ENCODE measurements at places on chromosomes 16 and 17. TPM values are rescaled to one million over a fixed set of nuclear protein-coding genes. Genes with fewer than 3 reads are reported as not detected.

GRCh38 chr17:65523853-65524664 lies 37.4 kb downstream of the AXIN2 start:
- no peak for DNase-seq

DNA sequence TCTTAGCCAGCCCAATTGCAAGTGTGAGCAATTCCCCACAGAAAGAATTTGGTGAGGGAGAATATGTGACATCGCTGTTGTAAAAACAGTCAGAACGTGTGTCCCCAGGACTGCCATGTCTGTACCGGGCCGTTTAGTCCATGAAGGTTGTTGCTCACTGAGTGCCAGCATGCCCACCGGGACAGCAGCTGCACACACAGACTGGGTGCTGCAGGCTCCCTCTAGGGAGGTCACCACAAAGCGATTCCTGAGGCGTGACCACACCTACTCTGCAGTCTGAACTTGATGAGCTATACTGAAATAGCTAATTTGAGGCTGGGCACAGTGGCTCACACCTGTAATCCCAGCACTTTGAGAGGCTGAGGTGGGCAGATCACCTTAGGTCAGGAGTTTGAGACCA lies 44.1 kb upstream of the ADORA2B start:
- no peak for DNase-seq

DNA sequence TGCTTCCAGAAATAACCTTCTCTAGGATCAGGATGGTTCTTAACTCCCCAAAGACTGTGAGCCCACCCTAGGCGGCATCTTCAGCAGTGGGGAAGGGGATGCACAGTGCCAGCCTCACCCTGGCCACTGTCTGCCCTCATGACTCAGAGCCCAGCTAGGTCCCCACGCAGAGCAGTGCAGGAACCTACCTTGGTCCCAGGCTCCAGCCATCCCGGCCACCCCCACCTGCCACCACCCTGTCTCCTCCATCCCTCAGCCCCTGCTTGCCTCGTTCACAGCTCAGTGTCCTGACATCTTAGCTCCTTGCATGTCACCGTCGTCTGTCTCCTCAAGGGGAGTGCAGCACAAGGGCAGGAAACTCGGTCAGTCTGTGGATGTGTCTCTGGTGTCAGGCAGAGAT lies 16.1 kb upstream of the KRTAP17-1 start:
- DNase-seq = no peak

DNA sequence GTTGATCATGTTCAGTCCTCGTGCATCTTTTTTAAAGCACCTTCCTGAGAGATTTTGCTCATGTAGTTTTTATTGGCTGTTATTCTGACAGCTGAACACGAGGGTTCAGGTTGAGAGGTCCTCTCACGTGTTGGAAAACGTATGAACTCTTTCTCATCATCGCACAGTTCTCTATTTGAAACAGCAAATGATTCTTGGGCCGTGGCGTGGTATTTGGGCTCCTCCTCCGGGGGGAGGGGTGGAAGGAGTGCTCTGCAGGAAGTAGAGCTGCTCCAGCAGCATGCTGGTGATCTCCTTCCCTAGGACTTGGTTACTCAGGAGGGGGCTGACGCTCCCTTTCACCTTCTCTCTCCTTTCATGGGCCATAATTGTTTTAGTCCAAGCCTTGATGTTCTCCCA lies 70.4 kb downstream of the KSR1 start:
- DNase-seq = no peak

DNA sequence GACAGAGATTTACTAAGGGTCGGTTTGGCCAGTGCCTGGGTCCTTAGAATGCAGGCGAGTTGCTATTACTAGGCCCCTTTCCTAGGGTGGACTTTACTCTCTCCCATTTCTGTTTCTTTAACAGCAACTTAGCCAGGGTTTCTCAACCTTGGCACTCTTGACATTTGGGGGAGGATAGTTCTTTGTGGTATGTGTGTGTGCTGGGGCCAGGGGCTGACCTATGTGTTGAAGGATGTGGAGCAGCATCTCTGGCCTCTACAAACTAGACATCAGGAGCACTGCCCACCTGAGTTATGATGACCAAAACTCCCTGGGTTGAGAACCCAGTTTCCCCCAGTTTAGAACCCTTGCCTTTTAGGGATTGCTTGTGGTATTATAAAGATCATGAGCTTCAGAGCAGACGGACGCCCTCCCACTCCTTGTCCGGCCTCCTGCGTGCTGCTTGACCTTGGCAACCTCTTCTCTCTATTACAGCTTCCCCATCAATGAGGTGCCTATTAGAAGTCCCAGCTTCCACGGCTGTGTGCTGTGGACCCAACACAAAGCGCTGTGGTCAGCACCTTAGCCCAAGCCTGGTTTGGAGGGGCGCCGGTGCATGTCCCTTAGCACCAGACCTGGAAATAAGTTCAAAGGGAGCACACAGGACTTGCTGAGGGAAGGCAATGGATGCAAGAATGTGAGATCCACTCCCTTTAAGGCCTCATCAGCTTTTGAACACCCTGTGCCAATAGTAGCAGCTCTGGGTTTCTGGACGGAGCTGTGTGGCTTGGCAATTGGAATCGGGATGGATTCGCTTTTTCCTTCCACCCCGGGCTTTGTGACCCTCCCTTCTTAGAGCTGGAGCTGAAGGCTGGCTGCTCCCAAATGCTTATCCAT lies 239.2 kb upstream of the MAF start:
- DNase-seq = no peak

DNA sequence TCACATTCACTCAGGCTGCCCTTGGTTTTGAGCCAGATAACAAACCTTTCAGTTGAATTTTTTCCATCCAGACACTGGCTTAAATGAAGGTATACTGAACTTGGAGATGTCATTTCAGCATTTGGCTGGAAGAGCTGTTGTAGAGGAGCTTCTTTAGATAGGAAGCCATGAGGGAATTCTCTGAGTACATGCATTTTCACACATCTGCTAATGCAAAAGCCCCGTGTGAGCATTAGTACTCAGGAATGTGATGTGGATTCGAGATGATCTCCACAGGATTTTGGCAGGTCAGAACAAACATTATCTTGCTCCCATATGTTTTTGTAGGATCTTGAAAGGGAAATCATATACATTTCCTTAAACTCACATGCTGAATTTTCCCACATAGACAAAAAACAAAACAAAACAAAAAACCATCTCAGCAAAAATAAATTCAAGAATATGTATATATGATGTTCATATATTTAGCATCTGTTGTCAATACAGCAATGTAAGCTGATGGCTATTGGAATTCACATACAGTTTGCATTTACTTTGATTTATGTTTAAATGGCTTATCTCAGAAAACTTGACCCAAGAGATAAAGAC lies 277.2 kb upstream of the TBX2 start:
- no peak for DNase-seq

GRCh38 chr17:30920683-30921543 lies 832 bp upstream of the ADAP2 start:
- DNase-seq = no peak

GRCh38 chr16:87721622-87722585 lies 43.9 kb downstream of the KLHDC4 start:
- DNase-seq = no peak

GRCh38 chr16:89038221-89038721 lies 55.4 kb upstream of the ACSF3 start:
- DNase-seq = no peak

- no peak for DNase-seq
Measured at GRCh38 chr17:31825961-31826691, 32.9 kb downstream of the COPRS start.

DNA sequence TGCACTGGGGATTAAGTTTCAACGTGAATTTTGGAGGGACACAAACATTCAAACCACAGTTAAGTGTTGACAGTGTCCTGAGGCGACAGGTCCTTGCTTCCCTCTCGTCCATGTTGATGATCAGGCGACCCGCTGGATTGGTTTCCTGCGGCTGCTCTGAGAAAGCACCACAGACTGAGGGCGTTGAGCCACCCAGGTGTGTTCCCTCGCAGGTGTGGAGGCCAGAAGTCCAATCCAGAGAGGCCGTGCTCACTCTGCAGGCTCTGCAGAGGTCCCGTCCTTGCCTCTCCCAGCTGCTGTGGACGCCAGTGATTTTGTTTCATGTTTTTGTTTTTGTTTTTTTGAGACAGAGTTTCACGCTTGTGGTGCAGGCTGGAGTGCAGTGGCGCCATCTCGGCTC lies 22.4 kb upstream of the CBX2 start:
- no peak for DNase-seq

- no peak for DNase-seq
Measured at GRCh38 chr16:10846213-10846998, 27.8 kb upstream of the TVP23A start.

- no peak for DNase-seq
Measured at GRCh38 chr16:6964679-6965078, 368.0 kb upstream of the RBFOX1 start.

DNA sequence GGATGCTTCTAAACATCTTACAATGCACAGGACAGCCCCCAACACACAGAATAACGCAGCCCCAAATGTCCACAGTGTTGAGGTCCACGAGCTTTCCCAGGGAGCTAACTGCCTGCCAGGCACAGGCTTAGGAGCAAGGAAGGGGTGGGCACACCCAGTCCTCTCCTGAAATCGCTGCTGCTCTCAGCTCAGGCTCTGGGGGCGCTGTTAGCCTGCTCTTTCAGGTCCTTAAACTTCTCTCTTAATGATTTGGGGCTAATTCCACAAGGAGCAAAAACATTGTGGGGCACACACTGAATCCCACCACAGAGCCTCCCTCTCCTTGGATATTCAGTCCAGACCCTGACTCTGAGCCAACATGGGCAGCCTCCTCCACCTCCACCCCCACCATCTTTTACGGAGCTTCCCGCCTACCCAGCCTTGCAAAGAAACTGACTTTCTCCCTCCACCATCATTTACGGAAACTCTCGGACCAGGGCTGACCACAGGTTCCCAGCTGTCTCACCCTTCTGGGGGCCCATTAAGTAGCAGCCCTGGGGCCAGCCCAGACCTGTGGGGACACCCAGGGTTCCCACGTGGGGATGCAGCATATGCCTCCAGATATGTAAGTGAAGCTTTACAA lies 1.1 kb downstream of the CD300H start:
- DNase-seq = no peak

GRCh38 chr16:89484041-89484501 lies 6.3 kb downstream of the ANKRD11 start:
- DNase-seq = no peak

GRCh38 chr17:34793231-34793908 lies 167.9 kb downstream of the CCT6B start:
- DNase-seq = no peak

GRCh38 chr16:85936816-85937215 lies 37.9 kb downstream of the IRF8 start:
- no peak for DNase-seq

DNA sequence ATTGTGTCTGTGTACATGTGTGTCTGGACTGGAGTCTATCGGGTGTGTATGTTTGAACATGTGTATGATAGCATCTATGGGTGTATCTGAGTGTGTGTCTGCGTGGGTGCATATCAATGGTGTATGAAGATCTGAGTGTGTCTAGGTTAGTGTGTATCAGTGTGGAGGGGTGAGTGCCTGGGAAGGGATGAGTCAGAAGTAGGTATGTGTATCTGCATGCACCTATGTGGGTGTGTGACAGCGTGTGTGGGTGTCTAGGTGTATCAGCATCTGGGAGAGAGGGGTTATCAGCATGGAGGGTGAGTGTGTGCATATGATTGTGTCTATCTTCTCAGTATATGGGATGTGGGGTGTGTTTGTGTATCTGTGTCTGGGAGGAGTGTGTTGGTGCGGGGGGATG lies 58.2 kb upstream of the LHX1 start:
- no peak for DNase-seq

GRCh38 chr16:85537795-85538401 lies 75.2 kb upstream of the GSE1 start:
- DNase-seq = no peak

DNA sequence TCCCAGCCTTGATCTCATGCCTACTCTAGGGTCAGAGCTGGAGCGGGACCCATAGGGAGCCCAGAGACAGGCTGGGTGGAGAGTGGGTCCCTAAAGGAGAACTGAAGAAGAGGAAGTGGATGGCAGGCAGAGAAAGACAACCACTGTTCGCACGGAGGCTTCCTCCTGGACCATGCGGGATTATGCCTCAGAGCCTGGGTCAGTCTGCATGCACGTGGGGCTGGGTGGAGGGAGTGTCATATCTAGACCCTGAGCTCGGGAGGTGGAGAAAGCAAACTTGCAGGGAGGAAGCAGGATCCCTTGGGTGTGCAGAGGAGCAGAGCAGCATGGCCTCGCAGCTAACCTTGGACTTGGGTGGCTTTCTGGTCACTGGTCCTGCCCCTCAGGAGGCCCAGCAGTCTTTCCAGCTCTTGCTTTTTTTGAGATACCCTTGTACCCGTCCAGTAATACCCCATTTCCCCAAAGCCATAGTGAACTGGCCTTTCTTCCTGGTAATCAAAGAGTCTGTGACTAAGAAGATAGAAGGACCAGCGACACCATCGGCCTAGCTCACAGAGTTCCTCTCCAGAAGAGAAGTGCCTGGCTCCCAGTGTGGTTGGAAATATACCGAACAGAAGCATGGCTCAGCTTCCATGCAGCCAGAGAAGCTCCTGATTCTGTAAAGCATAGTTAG lies 344.2 kb downstream of the CPPED1 start:
- DNase-seq = no peak

GRCh38 chr17:19346351-19347255 lies 15.9 kb downstream of the B9D1 start:
- no peak for DNase-seq

The C1QL1 gene
- 15.6 TPM for total RNA-seq

The TEX19 gene
- 0.14 TPM for total RNA-seq

The OR3A3 gene
- total RNA-seq = not detected

The PSMB3 gene
- total RNA-seq = 149 TPM

The LGALS9B gene
- total RNA-seq = 0.29 TPM

The ANKRD40CL gene
- not detected for total RNA-seq

The NF1 gene
- 69.9 TPM for total RNA-seq

The MT1G gene
- 4.8 TPM for total RNA-seq

The DPEP3 gene
- not detected for total RNA-seq

The TP53TG3D gene
- total RNA-seq = not detected

The DDX19B gene
- 32.2 TPM for total RNA-seq

The ZNF469 gene
- total RNA-seq = 0.43 TPM

The CIAO2B gene
- 71.3 TPM for total RNA-seq

The NACA2 gene
- total RNA-seq = not detected

The MPO gene
- total RNA-seq = not detected

The YBX2 gene
- total RNA-seq = 7.0 TPM

The C17orf50 gene
- total RNA-seq = not detected

The C16orf96 gene
- 0.43 TPM for total RNA-seq

The ATP2A3 gene
- 58.6 TPM for total RNA-seq

The DCTN5 gene
- total RNA-seq = 77.8 TPM

All from type B pancreatic cell (in vitro differentiated cells).